ENCODE measurements at places on chromosomes 6 and 20.

DNA sequence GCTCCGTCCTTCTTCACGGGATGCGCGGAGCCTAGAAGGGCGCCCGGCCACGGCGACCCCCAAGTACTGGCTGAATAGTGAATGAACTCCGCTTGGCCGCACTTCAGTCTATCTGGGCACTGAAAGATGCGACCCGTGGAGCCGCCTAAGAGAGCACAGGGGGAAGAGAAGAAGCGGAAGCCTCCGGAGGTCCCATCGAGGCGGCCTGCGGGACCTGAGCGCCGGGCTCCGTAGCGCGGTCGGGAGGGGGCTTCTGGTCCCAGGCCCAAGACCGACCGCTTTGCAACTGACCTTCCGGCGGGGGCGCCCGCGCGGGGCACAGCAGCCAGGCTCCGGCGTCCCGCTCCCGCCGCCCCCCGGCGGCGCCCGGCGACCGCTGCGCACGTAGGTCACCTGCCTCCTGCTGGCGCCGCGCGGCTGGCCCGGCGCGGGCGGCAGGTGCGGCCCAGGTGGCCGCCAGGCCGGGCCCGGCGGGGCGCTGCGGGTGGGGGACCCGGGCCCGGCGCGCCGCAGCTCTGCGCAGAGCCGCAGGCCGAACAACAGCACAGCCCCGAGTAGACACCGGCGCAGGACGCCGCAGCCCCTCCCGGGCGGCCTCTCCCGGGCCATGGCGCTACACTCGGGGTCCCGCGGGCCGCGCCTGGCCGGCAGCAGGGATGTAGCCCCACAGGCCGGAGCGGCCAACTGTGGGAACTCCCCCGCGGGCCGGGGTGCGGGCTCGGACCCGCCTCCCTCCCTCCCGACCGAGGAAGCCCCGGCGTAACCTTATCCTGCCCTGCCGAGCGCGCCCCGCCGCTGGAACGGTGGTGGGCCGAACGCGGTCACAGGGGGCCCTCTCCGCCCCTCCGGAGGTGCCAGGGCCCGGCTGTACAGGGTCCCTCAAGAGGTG is at the start of gene METTL24:
TSS of gene METTL24 (minus strand) at position 686 of the 889 bp plus-strand sequence. CDS start at position 609, 77 bp downstream.
- DNase-seq: no peak

- DNase-seq: no peak
Measured at GRCh38 chr6:20577173-20577688, 43.0 kb downstream of the CDKAL1 start.

- no peak for DNase-seq
Measured at GRCh38 chr6:31035862-31036497, 25.7 kb downstream of the MUC22 start.

GRCh38 chr6:110332281-110332680 is 25.9 kb downstream of the METTL24 start:
- DNase-seq: no peak

- no peak for DNase-seq
Measured at GRCh38 chr6:142803032-142803431, 141.9 kb downstream of the HIVEP2 start.

- DNase-seq: no peak
Measured at GRCh38 chr6:170102582-170103481, 188.0 kb downstream of the DLL1 start.

DNA sequence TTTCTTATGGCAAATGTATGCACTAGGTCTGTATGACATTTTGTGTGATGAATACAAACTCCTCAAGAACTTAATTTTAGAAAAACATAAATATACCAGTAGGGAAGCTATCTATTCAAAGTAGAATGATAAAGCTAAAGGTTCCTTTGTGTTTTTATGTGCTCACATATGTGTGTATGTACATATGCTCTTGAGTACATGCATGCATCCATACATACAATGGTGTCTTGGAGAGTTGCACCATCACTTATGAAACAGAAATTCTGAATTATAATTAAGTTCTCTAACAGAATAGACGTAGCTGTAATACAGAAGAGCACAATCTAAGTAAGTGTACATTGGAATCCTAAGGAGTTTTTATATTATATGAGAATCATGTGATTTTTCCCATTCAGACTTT is 2.3 kb downstream of the NKAIN2 start:
- no peak for DNase-seq

GRCh38 chr6:127547904-127548649 is 28.9 kb upstream of the C6orf58 start:
- DNase-seq: no peak

DNA sequence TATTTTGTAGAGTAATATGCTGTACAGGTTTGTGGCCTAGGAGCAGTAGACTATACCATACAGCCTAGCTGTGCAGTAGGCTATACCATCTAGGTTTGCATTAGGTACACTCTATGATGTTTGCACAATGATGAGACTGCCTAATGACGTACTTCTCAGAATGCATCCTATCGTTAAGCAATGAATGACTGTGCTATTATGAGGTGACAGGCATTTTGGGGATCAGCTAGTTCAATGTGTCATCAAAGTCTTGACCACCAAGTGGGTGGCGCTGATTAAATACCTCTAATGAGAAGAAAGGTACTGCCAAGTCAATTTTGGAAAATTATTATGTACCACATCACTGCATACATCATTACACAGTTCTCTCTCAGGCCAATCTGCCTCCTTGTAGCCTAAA is 190.2 kb downstream of the BACH2 start:
- no peak for DNase-seq

GRCh38 chr20:62437927-62438326 is 10.6 kb upstream of the RBBP8NL start:
- no peak for DNase-seq

GRCh38 chr6:110360676-110361075 is 2.5 kb upstream of the METTL24 start:
- DNase-seq: no peak

- DNase-seq: no peak
Measured at GRCh38 chr6:90231308-90231707, 65.3 kb downstream of the BACH2 start.

- DNase-seq: no peak
Measured at GRCh38 chr6:17388365-17388764, 5.0 kb upstream of the CAP2 start.

GRCh38 chr20:25408890-25409289 is 1.4 kb downstream of the GINS1 start:
- DNase-seq: no peak

DNA sequence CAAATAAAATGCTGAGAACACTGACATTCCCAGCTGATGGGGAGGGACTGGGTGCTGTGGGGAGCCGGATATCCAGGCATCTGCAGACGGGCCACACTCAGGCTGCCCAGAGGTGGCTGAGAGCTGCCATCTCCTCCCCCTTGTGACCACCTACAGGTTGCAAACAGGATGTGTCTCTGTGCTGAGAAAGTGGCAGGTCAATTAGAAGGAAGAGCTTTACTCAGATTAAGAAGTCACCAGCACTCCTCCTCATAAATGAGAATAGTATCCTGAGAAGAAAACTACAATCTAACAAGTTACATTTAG is 63.0 kb downstream of the HUS1B start:
- DNase-seq: no peak

DNA sequence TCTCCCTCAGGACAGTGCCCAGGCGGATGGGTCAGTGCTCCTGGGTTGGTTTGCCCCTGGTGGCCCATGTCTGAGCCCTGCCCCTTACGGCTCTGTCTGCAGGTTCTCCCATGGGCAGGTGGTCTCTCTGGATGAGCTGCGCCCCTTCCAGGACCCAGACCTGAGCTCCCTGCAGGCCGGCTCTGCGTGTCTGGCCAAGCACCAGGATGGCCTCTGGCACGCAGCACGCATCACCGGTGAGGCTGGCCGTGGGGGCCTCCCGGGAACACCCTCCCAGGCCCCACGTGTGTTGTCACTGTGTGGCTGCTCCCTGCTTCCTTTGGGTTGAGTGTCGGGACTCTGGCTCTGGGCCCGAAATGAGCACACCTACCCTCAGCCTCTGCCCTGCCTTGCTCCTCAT is 3.3 kb upstream of the LIME1 start:
- DNase-seq: no peak

- no peak for DNase-seq
Measured at GRCh38 chr20:51597389-51598231, 55.1 kb upstream of the NFATC2 start.

DNA sequence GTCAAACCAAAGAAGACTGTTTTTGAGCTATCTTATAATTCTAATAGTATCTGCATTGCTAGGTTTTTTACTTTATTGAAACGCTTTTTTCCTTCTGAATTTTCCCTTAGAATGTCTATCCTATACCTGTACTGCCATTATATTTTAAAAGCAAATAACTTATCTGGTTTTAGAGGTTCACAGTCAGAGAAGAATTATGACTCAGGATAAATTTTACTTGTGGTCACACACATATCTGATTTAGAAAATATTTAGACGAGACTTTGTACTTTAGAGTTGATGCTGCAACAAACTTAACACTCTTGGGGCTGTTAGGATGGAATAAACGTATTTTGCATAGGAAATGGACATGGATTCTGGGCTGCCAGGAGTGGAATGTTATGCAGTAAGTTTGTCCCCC is 33.0 kb downstream of the LMBRD1 start:
- no peak for DNase-seq

- no peak for DNase-seq
Measured at GRCh38 chr6:13814938-13815575, 700 bp upstream of the MCUR1 start.

- no peak for DNase-seq
Measured at GRCh38 chr6:37840940-37841300, 21.4 kb downstream of the ZFAND3 start.

GRCh38 chr20:57582432-57583288 is 21.8 kb downstream of the PCK1 start:
- DNase-seq: no peak

- DNase-seq: no peak
Measured at GRCh38 chr6:14709900-14710299, 536.0 kb upstream of the JARID2 start.

DNA sequence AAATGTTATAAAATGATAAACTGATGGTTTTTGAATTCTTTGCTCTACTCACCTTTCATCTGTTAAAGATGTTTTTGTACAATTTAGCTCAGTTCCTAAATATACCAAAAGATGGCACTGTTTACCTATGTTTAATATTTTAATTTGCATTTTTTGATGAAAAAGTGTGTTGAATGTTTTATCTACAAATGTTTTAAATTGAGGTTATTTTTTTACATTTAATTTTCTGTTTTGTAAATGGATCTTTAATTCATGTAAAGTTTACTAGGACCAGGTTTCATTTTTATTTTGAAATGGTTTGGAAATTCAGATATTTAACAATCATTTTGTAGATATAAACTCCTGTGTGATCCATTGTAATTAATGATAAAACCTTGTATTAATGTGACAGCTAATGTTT is 30.0 kb downstream of the CDKAL1 start:
- DNase-seq: no peak

- no peak for DNase-seq
Measured at GRCh38 chr6:90003069-90003795, 109.0 kb downstream of the GJA10 start.

GRCh38 chr6:153090241-153090930 is 40.7 kb downstream of the RGS17 start:
- DNase-seq: no peak

GRCh38 chr6:15475872-15476271 is 187.0 kb downstream of the DTNBP1 start:
- DNase-seq: no peak

DNA sequence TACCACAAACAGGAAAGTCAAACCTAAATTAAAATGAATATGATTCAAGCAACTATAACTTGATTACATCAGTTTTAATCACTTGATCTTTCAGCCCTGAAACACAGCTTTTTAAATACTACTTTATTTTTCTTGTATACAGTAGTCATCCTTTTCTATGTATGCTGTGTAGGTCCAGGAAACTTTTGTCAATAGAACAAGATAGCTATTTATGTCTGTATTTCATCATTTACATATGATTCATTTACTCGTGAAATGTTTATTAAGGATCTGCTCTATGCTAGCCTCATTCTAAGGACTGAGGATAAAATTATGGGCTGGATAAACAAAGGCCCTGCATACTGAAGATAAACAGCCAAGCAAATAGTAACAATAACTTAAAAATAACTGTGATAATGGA is 930.2 kb downstream of the TFAP2A start:
- no peak for DNase-seq

GRCh38 chr6:117783279-117783678 is 108.0 kb downstream of the NUS1 start:
- DNase-seq: no peak

DNA sequence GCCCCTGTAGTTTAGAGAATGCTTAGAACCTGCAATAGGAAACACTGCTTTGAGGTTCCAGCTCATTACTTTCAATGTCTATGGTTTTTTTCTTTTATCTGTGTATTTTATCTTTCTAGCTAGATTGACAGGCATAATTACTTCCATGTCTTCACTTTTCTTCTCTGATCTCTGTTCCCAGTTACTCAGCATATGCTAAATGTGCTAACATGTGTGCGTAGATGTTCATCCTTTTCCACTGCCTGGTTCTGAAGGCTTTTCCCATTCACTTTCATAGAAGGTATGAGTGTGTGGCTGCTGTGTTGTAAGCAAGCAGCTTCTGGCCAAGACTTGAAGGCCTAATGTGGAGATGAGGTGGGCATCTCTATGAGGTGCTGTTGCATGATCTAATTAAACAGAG is 38.9 kb downstream of the FAXC start:
- DNase-seq: no peak

DNA sequence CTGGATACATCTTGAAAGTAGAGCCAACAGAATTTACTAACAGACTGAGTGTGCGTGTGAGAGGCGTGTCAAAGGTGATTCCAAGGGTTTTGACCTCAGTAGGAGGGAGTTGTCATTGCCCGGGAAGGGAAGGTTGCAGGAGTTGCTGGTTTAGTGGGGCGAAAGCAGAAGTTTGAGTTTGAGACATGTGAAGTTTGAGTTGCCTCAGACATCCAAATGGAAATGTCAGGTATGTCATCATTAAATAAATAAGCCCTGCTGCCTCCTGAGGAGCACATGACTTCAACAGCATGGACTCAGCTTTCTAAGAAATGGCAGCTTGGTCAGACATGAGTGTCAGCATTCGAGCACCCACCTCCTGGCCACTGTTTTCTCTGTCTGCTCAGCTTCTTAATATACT is 26.6 kb upstream of the TGM2 start:
- no peak for DNase-seq

All from stimulated activated CD4-positive, alpha-beta T cell treated with anti-CD3 and anti-CD28 coated beads, Interleukin-15, amount 100 ng/mL, for 1 hour (primary cell).